Mesothelial cell of epicardium (in vitro differentiated cells): ENCODE measurements at places on chromosomes 1 and 21.

DNA sequence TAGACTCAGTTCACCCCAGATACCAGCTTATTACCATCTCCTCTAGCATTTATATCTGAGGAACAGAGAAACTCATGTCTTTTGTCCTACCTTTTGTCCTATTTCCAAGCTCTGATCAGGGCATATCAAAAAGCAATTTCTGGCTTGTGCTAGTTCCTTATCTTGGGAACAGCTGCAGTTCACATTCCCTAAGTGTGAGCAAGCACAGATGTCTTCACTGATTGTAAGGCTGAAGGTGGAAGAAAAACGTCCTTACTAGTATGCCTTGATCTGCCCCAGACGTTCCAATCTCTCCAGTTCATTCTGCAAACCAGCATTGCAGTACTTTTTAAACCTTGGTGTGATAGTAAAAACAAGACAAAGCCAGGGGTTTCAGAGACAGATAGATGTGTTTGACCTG, 139.8 kb downstream of the NCAM2 start:
- no peak for DNase-seq

DNA sequence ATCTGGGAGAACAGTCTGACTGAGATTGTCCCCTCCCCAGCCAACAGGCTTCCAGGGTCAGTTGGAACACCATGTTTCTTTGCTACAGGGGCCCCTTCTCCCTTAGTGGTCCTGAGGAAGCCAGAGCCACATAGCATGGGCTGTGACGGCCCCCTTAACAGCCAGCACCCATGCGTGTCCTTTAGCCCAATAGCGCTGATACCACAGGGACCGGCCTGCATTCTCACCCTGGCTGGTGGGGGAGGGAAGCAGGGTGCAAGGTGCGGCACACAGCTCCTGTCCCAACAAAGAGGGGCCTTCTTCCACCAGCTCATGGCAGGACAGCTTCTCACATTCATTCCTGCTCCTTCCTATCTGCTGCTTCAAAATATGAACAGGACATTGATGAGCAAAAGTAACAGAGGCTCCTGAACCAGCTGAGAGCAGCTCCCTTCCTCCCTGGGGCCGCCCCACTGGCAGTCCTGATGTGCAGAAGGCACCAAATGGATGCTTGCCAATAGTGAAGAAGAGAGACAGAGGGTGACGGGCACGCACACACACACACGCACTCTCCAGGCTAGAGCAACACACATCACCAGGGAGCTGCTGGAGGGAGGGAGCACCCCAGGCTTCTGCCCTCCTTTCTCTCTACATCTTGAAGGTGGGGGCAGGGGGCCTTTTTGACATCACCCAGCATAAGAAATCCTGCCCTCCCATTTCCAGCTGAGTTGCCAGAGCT, 99.4 kb downstream of the CRYAA start:
- DNase-seq: no peak

GRCh38 chr1:231628207-231628876, 1.8 kb downstream of the DISC1 start:
- DNase-seq: no peak

GRCh38 chr1:234884701-234885100, 243.9 kb downstream of the TOMM20 start:
- DNase-seq: no peak

GRCh38 chr1:47534436-47534835, 96.6 kb downstream of the FOXD2 start:
- no peak for DNase-seq

GRCh38 chr1:114503916-114504422, 7.0 kb downstream of the TRIM33 start:
- DNase-seq: no peak

DNA sequence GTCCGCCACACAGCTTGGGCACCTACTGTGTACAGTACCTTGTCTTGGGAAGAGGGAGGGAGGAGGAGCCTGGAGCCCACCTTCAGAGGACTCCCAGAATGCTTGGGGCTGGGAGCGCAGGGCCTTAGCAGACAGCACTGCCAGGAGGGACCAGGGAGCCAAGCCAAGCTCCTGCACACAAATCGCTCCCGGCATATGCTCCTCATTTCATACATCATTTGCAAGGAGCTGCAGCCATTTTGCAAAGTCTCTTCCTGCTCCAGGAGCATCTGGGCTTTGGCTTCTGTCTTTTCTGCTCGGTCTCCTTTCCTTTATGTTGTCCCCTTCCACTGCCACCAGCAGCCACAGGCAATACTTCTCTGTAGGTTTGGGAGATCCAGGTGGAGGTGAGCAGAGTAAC, 175.2 kb upstream of the ZC3H12A start:
- DNase-seq: no peak

DNA sequence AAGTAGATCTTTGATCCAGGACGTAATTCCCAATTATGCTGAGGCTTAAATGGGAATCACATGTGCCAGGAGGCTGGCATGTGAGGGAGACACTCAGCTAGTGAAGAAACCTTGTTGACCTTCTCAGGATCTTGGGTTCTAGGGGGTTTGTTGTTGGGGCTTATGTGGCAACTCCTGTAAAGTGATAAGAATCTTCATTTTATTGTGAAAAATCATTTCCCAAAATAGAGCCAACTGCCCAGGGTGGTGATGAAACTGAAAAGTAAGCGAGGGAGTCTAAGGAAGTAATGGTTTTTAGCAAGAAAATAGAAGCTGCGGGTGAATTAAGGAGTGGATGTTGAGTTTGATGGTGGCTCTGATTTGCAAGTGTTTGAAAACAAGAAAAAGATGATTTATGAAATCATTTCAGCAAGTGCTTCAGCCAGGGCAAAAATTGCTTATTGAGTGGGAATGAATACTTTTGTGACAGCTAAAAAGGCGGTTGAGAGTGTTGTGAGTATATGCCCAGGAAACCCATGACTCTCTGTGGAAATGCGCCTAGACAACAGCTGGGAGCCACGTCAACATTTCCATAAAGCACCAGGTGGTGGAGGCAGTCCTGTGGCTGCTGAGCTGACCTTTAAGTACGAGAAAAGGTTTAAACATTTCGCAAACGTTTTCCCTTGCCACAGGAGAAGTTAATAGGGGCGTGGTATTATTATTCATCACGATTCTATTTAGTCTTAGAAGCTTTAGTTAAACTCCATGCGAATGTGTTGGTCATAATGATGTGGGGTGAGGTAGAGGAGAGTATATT, 102.7 kb downstream of the HMGB4 start:
- no peak for DNase-seq

DNA sequence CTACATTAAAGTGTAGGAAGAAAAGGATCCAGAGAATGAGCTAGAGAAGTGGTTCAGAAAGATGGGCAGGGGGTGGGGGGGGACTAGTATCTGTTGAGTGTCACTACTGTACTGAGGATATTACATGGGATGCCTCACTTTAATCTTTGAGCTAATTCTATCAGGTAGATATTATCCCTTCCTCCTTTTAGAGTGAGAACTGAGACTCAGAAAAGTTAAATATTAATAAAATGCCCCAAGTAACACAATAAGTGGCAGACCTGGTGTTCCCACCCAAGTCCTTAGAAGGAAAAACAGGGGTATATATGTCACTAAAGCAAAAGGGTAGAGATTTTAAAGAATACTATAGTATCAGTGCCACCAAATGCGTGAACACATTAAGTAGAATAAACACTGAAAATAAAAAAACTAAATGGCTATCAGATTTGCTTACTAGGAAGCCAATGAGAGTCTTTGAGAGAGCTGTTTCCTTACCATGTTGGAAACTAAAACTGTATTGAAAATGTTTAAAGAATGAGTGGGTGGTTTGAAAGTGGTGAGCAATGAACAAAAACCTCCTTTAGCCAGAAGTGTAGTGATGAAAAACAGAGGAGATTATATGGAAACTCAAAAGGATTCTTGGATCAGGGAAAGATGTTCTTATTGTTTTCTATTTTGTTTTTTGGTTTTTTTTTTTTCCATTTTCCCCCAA, 230.8 kb downstream of the BARHL2 start:
- no peak for DNase-seq

GRCh38 chr1:3062616-3063378, 6.2 kb upstream of the PRDM16 start:
- DNase-seq: peak; percentile 36

DNA sequence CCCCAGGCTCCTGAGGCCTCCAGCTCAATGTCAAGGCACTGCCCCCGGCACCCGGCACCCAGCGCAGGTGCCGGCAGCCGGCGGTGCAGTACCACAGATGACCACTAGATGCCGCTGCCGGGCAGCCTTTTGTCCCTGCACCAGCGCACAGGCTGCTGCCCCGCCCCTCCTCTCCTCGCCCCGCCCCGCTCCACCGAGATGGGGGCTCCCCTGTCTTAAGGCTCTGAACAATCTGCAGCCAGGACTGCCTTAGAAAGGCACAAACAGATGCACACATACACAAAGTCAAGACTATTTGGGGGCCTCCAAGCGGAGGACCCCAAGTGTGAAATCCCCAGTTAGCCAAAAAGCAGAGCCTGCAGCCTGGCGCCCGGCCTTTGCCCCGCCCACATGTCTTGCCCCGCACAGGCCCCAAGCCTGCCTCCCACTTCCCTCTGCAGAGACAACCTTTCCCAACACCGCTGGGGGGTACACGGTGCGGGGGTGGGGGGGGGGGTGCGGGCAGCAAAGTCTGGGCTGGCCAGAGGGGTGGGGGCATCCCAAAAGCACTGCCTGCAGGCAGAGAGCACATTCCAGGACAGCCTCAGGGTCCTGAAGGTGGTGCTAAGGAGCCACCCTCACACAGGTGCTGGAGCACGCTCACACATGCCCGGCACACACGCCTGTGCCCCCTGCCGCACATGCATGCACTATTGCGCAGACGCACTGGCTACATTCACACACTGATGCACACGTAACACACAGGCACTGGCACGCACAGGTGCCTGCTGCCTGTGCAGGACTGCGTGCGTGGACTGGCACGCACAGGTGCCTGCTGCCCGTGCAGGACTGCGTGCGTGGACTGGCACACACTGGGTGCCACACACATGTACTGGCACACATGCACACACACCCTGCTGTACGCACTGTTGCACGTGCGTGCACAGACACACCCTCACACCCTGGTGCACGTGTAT, 37.1 kb downstream of the ARHGEF16 start:
- peak; percentile 79 for DNase-seq

GRCh38 chr1:209755926-209756614, at the start of gene TRAF3IP3:
TSS of gene TRAF3IP3 (plus strand) at chr1:209756053. CDS start at chr1:209760040, 3,987 bp downstream.
- DNase-seq: no peak

- no peak for DNase-seq
Observed at GRCh38 chr1:68495968-68496679, 758 bp downstream of the DEPDC1 start.

DNA sequence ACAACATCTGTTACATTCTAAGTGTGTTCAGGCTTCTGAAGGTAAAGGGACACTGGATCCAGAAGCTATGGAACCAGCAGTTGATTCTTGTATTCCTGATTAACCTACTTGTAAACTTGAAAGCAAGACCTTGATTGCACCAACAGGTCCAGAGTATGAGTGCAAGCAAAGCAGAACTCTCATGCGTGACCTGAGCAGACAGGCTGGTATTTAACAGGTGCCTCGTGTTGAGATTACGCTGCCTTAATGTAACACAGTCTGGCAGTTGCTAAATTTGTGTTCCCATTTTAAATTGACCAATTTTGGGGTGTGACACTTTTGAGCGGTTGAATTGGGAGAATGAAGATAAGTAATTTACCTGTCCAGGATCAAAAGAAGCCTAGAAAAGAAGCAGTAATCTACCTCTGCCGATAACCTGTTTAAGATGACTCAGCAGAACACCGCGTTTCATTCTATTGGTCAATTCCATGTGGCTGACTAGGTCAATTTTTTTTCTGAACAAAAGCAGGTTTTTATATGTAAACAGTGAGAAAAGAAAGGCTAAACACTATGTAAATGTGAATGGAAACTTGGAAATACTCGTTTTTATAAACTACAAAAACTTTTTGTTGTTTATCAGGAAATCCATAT, 147.6 kb downstream of the DYRK1A start:
- DNase-seq: no peak

DNA sequence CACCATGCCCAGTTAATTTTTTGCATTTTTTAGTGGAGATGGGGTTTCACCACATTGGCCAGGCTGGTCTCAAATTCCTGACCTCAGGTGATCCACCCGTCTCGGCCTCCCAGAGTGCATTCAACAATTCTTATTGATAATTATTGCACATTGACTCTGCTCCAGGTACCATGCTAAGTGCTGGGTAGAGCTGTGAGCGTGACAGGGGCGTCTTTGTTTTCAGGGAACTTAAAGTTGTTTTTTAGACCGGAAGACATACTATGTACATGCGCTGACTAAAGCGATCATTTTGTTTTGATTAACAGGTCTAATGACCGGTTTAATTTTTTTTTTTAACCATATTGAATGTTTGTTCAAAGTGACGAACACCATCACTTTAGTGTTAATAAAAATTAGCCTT, 4.0 kb downstream of the CD247 start:
- no peak for DNase-seq

DNA sequence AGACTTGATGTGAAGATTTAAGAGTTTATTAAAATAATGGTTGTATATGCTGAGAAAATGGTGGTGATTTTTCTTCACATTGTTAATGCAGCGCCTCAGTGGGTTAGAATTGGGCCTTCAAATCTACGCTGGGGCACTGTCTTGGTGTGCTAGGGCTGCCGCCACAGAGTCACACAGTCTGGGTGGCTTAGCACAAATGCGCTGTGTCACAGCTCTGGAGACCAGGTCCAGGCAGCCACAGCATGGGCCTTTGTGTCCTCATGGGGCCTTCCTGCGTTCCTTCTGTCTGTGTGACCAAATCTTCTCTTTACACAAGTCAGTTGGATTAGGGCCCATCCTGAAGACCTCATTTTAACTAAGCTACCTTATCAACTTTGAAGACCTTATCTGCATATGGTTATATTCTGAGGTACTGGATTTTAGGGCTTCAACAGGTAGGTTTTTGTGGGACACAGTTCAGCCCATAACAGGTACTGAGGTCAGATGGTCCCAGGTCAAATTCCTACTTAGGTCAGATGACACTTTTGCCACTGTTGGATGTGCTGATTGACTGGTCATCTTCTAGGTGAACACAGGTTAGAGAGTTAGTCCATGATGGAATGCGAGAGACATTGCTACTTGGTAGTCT, 17.5 kb downstream of the TRAPPC10 start:
- no peak for DNase-seq

GRCh38 chr1:114627107-114627506, 42.7 kb downstream of the DENND2C start:
- DNase-seq: no peak

GRCh38 chr1:151993084-151993733, 450 bp downstream of the S100A10 start:
- no peak for DNase-seq

- DNase-seq: no peak
Observed at GRCh38 chr1:246532519-246532918, 25.4 kb upstream of the SMYD3 start.

GRCh38 chr1:234844479-234845031, 234.6 kb upstream of the IRF2BP2 start:
- no peak for DNase-seq

- DNase-seq: no peak
Observed at GRCh38 chr1:232112076-232112475, 485.5 kb downstream of the DISC1 start.

DNA sequence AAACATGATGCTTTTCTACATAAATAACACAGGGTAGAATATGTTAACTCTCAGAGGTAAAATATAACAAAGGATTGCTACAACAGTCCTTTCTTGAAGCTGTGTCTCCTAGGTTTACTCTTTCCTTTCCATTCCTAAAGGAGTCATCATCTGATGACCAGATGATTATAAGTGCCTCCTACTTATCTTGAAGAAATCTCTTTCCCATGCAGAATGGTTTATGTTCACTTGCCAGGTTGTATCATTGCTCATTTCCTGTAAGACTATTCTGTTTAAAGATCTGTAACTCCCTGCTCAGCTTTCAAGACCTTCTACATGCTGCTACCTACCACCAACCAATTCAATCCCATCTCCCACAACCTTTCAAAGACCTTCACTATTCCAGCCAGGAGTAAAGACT, 51.5 kb upstream of the PTCH2 start:
- no peak for DNase-seq

GRCh38 chr1:16026723-16027484, 5.1 kb downstream of the CLCNKA start:
- DNase-seq: peak; percentile 79
